T-cell (primary cell): ENCODE measurements at places on chromosomes 7 and 10.

DNA sequence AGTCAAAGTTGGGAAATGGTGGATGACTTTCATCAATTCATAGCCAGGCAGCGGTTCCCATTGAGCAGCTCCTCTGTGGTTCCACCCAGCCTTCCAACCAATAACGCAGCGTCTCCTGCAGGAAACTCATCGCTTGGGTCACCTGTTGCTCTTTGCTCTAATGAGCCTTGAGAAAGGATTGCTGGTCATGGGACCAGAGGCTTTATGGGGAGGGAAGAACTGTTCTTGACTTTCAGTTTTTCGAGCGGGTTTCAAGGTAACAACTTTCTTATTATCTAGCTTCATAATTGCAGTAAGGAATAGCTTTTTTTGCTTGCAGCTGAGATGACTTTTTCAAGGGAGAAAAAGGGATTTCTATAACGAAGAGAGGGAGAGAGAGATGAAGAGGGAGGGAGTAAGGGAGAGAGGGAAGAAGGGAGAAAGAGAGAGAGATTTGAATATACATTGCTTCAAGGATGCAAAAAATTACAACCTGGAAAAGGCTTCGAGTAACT, 405 bp upstream of the ENTPD1 start:
- no peak overlapping the region for H3K4me3 ChIP-seq
- peaks cover 3% of the 10 kb centered on the region for H3K27me3 ChIP-seq
- no peaks in the 10 kb centered on the region for H3K36me3 ChIP-seq
- H3K4me1 ChIP-seq: no peaks in the 10 kb centered on the region
- H3K27ac ChIP-seq: no peak overlapping the region

- DNase-seq: no peak
- no peak overlapping the region for H3K4me3 ChIP-seq
- no peaks in the 10 kb centered on the region for H3K4me1 ChIP-seq
- H3K27me3 ChIP-seq: peaks cover 4% of the 10 kb centered on the region
These were observed 11.1 kb upstream of the INA start for GRCh38 chr10:103265717-103266329.

DNA sequence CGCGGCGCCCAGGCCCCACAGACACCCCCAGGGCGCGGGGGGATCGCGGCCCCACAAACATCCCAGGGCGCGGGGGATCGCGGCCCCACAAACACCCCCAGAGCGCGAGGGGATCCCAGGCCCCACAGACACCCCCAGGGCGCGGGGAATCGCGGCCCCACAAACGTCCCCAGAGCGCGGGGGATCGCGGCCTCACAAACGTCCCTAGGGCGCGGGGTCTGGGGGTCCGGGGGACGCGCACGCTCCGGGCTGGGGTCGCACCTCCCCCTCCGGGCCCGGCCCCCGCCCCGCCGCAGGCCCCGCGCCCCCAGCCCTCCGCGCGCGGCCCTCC, 382 bp downstream of the DIP2C start:
- H3K4me1 ChIP-seq: no peaks in the 10 kb centered on the region
- no peak overlapping the region for H3K4me3 ChIP-seq
- H3K27me3 ChIP-seq: peaks cover 47% of the 10 kb centered on the region
- no peak overlapping the region for H3K27ac ChIP-seq

DNA sequence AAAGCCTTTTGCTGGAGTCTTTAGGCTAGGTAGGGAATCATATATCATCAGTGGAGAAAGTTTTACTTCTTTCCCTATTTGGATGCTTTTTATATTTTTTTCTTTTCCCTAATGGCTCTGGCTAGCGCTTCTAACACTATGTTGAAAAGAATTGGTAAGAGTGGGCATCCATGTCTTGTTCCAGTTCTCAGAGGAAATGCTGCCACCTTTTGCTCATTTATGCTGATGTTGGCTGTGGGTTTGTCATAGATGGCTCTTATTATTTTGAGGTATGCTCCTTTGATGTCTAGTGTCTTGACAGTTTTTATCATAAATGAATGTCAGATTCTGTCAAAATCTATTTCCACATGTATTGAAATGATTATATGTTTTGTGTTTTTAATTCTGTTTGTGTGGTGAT, 1544.1 kb downstream of the REEP3 start:
- DNase-seq: no peak
- no peak overlapping the region for H3K27ac ChIP-seq
- no peaks in the 10 kb centered on the region for H3K36me3 ChIP-seq
- H3K27me3 ChIP-seq: no peaks in the 10 kb centered on the region
- H3K4me1 ChIP-seq: no peaks in the 10 kb centered on the region

- H3K4me1 ChIP-seq: no peaks in the 10 kb centered on the region
- H3K27ac ChIP-seq: no peak overlapping the region
- H3K27me3 ChIP-seq: no peaks in the 10 kb centered on the region
- no peaks in the 10 kb centered on the region for H3K36me3 ChIP-seq
These were observed 12.0 kb upstream of the RASSF4 start for GRCh38 chr10:44947371-44948152.
